ENCODE measurements at places on chromosomes 1 and 21.

DNA sequence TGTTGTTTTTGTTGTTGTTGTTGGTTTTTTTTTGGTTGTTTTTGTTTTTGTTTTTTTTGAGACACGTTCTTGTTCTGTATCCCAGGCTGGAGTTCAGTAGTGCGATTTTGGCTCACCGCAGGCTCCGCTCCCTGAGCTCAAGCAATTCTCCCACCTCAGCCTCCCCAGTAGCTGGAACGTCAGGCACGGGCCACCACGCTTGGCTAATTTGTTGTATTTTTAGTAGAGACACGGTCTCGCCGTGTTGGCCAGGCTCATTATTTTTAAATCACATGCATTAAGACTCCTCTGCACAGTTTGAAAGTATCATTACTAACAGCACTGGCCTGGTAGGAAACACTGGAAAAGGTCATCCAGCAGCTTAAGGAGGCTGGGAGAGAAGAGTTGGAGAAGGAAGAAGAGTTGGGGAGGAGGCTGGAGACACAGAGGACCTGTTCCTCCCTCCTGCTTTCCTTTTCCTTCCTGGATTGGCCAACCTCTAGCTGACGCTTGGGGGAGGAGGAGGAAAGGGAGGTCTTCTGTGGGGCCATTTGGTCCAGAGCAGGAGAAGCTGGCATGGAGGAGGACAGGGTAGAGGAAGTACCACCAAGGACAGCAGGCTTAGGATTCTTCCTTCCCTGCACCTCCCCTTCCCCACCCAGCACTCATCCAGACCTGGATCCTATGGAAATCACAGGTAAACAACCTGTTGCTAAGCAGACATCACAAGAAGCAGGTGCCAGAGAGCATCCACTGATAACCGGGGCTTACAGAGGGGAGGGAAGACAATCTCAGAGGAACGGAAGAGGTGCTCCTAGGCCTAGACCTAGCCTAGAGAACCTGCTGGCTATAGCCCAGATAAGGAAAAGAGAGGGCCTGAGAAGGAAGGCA is 71.9 kb upstream of the GOLT1A start:
- DNase-seq: no peak

DNA sequence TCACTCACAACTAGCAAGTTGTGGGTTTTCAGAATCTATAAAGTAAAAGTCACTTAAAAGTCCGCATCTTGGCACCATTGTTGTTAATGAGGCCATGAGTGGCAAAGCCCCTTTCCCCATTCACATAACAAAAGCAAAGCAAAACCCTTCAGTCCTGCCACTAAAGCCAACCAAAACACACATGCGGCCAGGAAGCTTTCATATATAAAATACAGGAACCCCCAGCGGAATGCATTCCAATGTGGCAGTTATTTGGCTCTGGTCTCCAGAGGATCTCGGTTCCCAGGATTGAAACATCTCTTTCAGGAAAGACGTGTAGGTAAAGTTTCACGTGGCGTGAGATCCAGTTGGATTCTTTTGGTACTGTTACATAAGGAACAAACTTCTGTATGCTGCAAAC is 2.5 kb upstream of the LBR start:
- no peak for DNase-seq

- DNase-seq: no peak
Measured at GRCh38 chr1:226675715-226676357, 63.2 kb downstream of the ITPKB start.

- DNase-seq: no peak
Measured at GRCh38 chr21:15731243-15731613, 1.4 kb downstream of the USP25 start.

- DNase-seq: no peak
Measured at GRCh38 chr1:29270929-29271521, 34.7 kb downstream of the PTPRU start.

GRCh38 chr1:26915204-26915842 is 1.5 kb upstream of the NR0B2 start:
- DNase-seq: no peak

GRCh38 chr1:2489615-2490014 is 13.5 kb downstream of the PLCH2 start:
- DNase-seq: no peak

DNA sequence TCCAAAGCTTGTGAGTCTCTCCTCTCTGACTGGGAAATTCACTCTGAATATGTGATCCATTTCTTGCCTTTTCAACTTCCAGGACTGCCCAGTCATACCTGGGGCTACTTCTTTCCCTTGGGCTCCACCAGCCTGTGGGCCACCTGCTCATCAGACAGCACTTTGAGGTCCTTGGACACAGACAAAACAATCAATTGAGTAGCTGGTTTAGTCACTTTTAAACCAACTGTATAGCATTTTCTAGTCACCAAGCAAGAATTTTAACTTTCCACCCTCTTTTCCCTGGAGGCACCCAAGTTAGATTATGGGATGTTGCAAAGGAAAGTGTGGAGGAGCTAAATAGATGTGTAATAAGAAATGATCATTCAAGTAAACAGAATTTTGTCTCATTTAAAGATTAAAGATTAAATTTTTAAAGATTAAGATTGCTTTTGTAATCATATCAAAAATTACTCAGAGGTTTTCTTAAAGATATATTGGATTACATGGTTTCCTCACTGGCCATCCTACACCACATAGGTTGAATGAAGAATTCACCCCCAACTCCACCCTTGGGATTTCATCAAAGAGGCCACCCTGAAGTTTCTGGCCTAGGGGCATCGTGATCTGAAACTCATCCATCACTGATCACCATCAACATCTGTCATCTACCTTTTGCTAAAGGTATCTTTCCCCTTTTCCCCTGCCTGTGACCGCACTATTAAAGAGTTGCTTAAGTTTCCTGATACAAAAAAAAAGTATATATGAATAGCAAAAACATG is 219.2 kb upstream of the NR5A2 start:
- no peak for DNase-seq

- DNase-seq: no peak
Measured at GRCh38 chr21:17270229-17270628, 242.6 kb upstream of the CXADR start.

DNA sequence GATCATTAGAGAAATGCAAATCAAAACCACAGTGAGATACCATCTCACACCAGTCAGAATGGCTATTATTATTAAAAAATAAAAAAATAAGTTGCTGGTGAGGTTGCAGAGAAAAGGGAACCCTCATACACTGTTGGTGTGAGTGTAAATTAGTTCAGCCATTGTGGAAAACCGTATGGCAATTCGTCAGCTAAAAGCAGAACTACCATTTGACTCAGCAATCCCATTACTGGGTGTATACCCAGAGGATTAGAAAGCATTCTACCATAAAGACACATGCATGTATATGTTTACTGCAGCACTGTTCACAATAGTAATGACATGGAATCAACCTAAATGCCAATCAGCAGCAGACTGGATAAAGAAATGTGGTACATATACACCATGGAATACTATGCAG is 42.2 kb downstream of the GIPC2 start:
- no peak for DNase-seq

- no peak for DNase-seq
Measured at GRCh38 chr1:54826226-54826816, 25.2 kb upstream of the TTC22 start.

DNA sequence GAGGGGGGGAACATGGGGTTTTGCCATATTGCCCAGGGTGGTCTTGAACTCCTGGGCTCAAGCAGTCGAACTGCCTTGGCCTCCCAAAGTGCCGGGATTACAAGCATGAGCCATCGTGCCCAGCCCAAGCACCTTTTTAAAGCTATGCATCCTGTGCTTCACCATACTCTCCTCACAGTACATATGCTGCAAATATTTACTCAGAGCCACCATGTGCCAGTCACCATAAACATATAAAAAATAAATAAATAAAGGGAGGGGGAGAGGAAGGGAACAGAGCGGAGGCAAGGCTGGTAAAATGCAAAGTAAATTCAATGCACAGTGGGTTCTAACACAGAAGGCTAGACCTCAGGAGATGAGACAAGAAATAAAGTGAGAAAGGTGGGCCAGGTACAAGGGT is 64.7 kb downstream of the CAPZB start:
- no peak for DNase-seq

DNA sequence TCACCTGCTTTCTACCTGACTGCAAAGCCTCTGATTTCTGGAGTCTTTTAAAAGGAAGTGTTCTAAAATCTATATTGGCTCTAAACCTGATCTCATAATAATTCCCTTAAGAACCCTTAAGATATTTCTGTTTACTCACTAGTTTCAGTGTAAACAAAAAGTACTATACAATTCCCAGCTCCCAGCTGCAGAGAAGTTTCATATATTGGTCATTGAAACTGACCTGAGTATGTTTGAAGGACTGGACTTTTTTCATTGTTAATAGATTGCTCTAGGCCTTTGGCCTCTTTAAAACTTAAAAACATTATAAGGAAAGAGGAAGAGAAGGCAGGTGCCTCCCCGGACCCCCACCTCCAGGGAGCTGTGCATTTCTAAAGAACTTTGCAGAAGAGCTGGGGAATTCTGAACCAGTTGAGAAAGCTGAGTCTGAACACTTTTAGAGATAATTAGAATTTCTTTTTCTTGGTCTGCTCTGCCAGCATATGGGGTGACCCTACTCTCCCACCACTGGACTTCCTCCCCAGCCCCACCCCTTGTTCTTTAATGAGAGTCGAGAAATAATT is 23.7 kb downstream of the CLIC6 start:
- DNase-seq: no peak

DNA sequence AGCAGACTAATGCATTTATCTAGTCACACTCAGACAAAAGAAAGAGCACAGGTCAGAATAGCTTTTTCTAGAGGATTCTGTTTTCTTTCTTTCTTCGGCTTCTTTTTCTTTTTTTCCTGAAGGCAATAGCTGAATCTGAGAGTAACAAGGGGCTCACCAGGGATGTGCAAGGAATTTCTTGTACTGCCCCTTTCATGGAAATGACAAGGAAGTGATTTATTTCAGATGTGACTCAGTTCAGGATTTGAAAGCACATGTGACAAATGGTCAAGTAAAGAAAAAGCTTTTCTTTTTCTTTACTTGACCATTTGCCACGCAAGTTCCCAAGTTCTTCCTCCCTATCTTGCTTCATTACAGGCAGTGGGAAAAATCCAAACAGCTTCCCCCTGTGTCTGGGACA is 202.0 kb downstream of the GABPA start:
- no peak for DNase-seq

DNA sequence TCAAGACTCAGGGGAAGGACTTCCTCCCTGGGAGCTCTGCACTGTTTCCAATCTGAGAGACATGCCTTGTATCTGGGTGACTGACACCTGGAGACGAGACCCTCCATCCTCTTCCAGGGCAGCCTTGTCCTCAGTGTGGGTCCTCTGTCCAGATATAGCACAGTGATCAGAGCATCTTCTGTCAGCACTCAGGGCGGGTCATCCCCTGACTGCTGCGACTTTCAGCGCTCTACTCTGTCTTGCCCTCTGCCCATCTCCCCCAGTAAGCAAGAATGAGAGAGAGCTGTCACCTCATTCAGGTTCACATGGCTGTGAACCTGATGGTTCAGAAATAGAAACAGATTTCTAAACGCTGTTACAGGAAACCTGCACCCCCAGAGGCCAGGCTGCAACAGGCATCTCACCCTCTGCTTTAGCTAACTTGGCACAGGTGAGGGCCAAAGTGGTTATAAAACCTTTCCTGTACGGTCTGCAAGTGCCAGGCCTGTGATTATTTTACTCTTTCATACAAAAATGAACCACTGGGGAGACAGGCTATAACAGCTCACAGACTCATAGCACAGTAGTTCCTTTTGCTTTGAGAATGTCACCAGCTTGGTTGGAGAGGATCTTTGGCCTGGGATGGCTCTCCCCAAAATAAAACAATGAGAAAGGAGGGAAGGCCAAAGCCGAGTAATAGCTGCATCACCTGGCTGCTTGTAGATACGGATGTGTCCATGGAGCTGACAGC is 11.4 kb upstream of the TENT5C start:
- no peak for DNase-seq

DNA sequence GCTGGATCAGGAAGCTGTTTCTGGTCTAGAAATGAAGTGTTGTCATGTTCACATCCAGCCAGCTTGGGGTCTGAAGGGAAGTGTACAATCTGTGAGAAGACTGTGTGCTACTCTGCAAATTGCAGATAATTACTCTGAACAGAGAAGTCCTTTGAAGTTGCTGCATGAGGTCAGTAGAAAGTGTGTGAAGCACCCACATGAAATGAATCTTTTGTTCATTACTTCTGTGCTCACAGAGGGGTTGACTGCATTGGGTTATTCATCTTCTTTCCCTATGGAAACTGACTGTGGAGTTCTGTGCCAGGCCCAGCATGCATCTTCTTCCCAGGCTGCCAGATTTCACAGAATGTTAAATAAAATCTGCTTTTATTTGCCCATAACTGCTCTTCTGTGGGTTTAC is 47.1 kb downstream of the CTH start:
- DNase-seq: no peak

GRCh38 chr1:205933671-205934618 is 9.3 kb downstream of the SLC26A9 start:
- no peak for DNase-seq

DNA sequence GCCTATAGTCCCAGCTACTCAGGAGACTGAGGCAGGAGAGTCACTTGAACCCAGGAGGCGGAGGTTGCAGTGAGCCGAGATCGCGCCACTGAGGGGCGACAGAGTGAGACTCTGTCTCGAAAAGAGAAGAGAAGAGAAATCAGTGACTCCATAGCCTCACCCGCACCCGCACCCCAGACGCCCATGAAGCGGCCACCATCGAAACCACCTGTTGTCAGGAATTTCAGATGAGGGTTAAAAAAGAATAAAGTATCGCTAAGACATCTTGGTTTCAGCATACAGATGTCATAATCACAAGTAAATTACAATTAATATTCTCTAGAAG is 47.4 kb downstream of the NPHP4 start:
- DNase-seq: no peak

GRCh38 chr1:173476197-173476664 is 904 bp upstream of the PRDX6 start:
- DNase-seq: no peak

DNA sequence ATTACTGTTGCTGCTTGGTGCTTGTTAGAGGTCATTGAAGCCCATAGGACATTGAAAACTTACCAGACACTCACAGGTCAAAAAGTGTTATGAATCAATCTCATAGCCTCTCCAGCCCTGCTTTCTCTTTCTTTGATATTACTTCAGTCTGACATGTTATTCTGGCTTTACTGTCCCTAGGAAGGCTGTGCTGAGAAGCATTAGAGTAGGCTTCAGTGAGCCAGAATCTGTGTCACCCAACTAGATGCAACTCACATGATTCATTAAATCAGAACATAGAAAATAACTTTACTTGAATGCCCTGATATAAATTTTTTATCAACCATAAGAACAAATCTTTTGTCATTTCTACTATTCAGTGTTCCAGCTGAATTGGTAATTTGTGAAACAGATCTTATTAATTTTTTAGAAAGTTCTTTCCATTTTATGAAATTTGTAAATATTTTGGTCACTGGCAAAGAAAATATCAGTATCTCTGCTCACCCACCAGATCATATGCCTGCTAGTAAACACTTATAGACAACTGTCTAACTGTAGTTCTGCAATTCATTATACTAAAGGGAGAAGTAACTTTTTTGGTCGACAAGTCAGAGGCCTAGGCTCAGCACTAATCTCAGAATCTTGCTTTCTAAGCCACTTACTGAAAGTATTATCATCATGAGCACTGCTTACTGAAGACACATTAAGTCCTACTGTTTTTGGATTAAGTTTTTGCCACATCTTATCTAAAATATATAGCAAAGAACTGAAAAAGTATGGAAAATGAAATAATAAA is 48.2 kb downstream of the RPAP2 start:
- no peak for DNase-seq

- no peak for DNase-seq
Measured at GRCh38 chr21:26118938-26119540, 51.5 kb downstream of the APP start.

- no peak for DNase-seq
Measured at GRCh38 chr1:61241411-61241838, 159.1 kb downstream of the NFIA start.

- no peak for DNase-seq
Measured at GRCh38 chr1:217542837-217543236, 88.1 kb downstream of the GPATCH2 start.
